ENCODE measurements at places on chromosomes 6 and 20.

GRCh38 chr20:57198132-57199072, 68.0 kb downstream of the BMP7 start:
- no peak for DNase-seq

GRCh38 chr6:44122801-44123200, 4.5 kb downstream of the MRPL14 start:
- DNase-seq = peak; percentile 47

GRCh38 chr6:70314296-70314695, 11.4 kb upstream of the COL9A1 start:
- no peak for DNase-seq

DNA sequence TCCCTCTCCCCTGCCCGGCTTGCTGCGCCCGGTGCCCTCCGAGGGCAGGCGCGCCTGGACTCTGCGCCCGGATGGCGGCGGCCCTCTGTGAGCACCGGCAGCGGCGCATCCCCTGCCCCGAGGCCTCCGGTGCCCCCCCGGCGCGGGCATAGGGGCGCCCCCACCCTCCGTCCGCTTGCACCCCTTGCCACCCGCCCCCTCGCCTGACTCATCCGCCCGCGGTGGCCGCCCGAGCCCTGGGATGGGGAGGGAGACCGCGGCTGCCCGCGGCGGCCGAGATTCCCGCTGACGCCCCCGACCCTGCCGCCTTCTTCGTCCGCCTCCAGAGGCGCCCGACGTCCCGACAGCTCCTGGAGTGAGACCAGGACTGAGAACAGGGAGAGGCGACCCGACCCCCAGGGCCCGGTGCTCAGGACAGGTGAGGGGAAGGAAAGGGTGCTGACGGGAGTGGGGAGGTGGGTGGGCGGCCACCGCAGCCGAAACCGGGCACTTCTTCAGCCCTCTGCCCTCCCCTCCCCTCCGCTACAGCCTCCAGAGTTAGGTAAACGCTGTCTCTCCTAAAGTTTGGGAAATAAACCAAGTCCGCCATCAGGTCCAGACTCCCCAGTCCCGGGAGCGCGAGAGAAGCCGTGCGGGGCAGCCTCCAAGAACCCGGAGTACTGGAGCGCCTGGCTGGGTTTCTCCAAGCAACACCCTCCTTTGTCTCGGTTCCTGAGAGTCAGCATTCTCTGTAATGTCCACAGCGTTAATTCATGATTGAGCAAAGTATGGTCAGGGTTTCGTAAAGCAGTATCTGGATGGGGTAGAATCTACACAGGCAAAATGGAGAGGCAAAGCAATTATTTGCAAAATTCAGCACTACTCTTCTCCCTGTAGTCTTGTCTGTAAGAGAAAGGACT, 539 bp downstream of the TMEM200A start:
- DNase-seq = no peak

- no peak for DNase-seq
These were observed 1.5 kb upstream of the CITED2 start for GRCh38 chr6:139376017-139376330.

DNA sequence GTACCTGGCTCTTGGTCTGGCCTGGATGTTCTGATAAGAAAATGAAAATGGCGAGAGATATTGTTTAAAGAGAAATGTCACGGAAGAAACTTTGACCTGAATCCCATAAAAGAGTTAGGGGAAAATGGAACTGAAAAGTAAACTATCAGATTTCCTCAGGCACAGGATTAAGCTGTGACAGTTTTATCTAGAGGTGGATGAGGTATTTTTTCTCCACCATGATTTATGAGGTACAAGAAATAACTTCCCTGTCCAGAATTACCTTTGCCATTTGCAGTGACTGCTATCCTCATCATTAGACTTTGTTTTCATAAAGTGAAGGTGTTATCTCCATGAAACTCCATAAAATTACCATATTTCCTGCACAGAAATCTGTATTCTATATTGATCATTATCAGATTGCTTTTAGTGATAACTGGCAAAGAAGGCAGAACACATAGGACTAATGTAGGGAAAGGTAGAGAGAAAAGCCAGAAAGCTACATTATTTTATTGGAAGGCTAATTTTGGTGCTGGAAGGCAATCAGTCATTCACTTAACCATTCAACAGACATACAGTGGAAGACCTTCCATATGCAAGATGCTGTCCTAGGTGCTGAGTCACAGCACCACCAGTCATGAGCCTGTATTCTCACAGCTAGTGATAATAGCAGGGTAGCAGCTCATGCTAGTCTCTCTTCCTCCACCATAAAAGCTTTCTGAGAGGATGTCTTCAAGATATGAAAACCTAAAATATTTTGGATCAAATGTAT, 427.3 kb upstream of the CITED2 start:
- DNase-seq = no peak

- no peak for DNase-seq
These were observed 523.0 kb upstream of the FLRT3 start for GRCh38 chr20:14860410-14860814.

- no peak for DNase-seq
These were observed at the start of gene PTK7 for GRCh38 chr6:43075670-43076463. Gene PTK7, plus strand, starts transcription at chr6:43076314. Its CDS starts 175 bp downstream, at chr6:43076489.

GRCh38 chr20:41046716-41047115, 18.1 kb downstream of the TOP1 start:
- DNase-seq = peak; percentile 35

- DNase-seq = no peak
These were observed 63.5 kb upstream of the L3MBTL3 start for GRCh38 chr6:129954749-129955431.

Data from activated CD4-positive, alpha-beta T cell treated with anti-CD3 and anti-CD28 coated beads, Interleukin-2, Interleukin-4, amounts not matched to agents 100 ng/mL and 50 ng/mL, durations not matched to agents 16 hours and 8 hours (primary cell).